ENCODE measurements at places on chromosomes 12 and 14.

GRCh38 chr14:71739273-71739990 lies 192.8 kb upstream of the RGS6 start:
- peak; percentile 45 for DNase-seq

DNA sequence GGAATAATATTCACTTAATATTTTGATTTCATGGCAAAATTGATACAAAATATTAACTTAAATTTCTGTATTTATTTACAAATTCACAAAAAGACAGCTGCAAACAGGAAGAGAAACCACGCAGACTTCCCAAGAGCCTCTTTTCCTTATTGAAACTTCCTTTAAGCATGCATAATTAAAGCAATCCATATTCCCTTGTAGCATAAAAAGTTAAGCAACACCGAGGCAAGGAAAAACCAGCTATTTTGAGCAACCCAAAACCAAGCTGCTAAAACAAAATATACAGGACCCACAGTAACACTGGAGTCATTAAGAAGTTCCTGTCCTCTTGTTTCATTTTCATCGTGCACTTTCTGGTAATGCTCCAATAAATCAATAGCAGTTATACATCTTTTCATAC lies 58.0 kb downstream of the EEA1 start:
- no peak for DNase-seq

- peak; percentile 64 for DNase-seq
Measured at GRCh38 chr12:107092669-107093416, 506 bp downstream of the CRY1 start.

DNA sequence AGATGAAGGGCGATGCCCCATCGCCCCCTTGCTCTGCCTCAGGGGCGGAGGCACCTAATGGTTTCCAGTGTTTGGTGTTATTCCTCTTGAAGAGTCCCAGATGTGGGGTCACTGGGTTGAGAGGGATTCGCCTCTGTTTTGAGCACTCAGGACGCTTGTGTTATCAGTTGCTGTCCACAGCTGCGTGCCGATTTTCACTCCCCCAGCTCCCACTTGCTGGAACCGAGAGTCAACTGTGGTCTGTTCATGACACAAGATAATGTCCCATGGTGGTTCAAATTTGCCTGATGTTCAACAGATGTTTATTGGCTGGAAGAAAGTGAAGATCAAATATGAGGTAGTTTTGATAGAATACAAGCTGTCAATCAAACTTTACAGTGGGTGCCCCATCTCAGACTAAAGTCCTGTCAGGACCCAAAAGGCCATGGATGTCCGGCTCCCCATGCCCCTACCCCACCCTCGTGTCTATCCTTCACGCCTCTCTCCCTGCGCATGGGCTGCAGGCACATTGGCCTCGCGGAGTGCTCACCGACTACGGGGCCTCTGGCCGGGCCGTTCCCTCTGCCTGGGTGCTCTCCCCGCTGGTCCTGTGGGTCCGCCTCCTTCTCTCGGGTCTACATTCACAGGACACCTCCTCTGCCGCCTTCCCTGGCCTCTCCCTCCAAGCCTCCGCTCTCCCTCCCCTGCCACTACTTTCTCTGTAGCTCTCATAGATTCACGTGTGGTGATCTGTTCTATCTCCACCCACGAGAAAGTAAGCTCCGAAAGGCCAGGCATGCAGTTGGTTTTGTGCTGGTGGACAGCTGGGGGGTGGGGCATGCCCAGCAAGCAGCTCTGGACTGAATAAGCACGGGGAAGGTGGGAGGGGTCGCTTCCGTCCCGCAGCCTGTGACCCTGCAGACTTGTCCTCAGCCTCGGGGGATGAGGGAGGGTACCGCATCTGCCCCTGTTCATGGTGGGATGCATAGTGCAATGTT lies 6.8 kb upstream of the TRAF3 start:
- DNase-seq, result no peak

- no peak for DNase-seq
Measured at GRCh38 chr12:43836475-43836989, 651 bp downstream of the TMEM117 start.

DNA sequence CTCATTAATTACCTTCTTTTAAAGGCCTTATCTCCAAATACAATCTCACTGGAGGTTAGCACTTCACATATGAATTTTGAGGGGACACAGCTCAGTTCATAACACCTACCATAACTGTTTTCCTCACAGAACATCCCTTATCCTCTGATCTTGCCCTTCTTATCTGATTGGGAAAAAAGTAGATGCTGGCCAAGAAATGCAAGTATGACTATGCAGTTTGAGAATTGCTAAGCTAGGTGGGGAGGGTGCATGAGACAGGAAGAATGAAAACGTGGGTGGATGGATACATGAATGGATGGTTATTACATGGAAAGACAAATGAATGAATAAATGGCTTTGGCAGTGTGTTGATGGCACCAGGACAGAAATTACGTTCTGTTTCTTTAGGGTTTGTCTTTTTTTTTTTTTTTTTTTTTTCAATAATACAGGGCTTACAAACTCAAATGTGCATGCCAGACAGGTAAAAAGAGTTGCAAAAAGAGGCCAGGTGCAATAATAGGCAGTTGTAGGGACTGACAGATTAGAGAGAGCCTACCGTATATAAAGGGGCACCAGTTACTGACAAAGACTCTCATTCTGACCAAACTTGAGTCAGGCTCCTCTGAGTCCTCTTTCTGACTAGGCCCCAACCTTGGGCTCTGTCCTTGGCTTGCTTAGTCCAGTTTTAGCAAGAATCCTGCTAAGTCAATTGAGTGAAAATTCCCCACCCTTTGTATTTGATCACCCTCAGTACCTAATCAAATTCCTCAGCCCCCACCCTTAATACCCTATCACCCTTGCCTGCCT lies 304.9 kb downstream of the ZFP36L1 start:
- no peak for DNase-seq

- DNase-seq, result no peak
Measured at GRCh38 chr14:47085678-47086077, 434.1 kb upstream of the RPL10L start.

- DNase-seq, result peak; percentile 6
Measured at GRCh38 chr14:88324491-88324890, 1.4 kb upstream of the KCNK10 start.

DNA sequence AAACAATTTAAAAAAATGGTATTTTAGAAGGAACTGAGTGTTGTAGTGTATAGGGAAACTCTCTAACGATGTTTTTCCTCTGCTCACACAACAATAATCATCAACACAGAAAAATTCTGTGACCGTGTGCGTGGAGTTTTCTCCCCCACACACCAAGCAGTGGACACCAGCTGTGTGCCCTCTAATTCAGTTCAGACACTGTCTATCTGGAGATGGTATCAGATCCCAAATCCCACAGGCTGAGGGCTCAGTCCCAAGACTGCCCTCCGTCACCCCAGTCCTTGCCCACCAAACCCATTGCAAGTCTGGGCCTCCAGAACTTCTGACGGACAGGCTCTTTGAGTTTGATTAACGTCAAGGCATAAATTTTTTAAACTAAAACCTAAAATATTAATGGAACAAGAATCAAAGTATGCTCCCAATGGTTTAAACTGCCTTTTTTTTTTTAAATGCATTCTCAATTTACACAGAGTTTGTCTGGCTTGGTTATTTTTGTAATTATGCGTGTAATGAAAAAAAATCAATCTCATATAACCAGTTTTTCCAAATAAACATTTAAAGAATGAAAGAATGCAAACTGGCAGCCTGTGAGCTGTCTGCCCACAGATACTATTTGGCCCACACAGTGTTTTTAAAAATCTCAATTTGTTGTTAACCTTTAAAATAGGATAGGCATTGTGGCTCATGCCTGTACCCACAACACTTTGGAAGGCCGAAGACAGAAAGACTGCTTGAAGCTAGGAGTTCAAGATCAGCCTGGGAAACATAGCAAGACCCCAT lies 19.2 kb downstream of the BLTP3B start:
- no peak for DNase-seq

DNA sequence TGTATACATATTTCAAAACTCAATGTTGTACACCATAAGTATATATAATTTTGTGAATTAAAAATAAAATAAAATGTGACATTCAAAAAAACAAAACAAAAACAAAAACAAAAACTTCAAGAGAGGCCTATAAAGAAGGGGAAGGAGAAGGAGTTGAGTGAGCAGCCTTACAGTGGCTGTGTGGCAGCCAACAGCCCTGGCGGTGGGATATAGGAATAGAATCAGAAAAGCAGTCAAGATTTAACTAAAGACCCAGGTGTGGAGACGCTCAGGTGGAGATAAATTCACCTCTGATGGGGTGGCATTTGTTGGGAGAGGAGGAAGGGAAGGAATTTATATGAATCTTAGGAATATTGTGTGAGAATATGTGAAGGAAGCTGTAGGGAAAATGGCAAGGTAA lies 41.8 kb upstream of the E2F7 start:
- peak; percentile 41 for DNase-seq

DNA sequence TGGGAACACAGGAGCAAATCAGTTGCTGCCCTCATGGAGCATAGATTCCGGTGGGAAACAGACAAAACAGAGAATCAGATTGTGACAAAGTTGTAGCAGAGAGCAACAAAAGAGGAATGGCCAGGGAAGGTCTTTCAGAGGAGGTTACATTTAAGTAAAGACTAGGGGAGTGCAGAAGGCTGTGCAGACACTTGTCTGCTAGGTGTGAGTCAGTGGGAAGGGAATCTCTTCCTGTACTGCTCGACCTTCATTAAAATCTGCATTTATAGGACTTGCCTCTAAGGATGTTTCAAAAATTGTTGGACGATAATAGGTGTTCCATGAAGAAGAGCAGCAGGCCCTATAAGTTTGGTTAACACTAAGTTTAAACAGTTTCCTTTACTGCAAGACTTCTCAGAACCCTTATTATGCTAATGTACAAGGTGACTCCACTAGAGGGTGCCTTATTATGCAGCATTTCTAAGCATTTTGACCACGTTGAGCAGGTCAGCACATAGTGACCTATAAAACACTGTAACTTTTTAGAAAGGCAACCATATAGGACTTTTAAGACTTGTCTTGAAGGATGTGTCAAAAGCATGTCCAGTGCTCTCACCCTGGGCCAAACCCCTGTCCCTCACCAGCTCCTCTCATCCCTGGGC lies 91.8 kb upstream of the RIC8B start:
- DNase-seq, result peak; percentile 8

GRCh38 chr14:24734917-24735500 lies 101.0 kb upstream of the GZMB start:
- DNase-seq, result peak; percentile 88

DNA sequence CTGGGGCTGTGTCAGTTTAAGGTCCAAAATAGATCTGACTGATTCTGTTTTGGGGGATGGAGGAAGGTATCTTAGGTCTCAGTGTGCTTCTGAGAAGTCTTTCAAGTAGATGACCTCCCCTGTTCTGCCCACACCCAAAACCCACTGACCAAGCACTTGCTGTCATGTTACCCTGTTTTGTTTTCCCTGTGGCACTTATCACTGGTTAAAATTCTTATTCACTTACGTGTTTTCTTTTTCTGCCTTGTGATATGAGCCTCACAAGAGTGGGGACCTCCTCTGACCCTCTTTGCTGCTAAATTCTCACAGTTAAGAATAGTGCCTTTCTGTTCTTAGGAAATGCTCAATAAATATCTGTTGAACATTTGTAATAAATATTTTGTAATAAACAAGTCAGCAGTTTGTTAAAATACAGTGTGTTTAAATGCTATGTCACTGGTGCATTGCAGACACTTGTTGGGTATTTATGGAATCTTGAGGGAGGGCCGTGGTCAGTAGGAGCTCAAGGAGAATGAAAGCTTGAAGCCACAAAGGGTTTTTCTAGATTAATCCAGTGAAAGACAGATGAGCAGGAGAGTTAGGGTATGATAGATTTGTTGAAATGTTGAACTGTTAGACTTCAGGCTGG lies 20.9 kb downstream of the PLEKHA5 start:
- DNase-seq, result no peak

- DNase-seq, result no peak
Measured at GRCh38 chr12:82565966-82566365, 120.7 kb upstream of the TMTC2 start.

GRCh38 chr12:57985685-57986084 lies 44.3 kb downstream of the ATP23 start:
- no peak for DNase-seq

DNA sequence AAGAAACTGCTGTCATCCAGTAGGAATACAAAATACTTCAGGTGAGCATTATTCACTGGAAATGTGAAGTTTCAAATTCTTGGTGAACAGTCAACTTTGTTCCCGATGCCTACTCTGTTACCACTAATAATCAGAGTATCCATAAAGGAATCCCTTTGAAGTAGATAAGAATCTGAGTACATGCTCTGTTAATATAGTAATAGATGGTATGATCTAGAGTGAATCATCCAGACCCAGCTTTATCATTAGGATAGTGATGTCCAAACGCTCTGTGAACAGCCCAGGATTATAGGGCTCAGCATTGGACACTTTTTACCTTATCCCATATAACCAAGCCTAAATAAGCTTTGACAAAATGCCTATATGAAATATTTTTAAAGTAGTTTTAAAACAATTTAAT lies 33.3 kb downstream of the PPP2R3C start:
- no peak for DNase-seq

- peak; percentile 67 for DNase-seq
Measured at GRCh38 chr14:28975084-28975483, 208.5 kb downstream of the FOXG1 start.

- no peak for DNase-seq
Measured at GRCh38 chr12:71790331-71790730, 35.7 kb downstream of the RAB21 start.

GRCh38 chr12:47504775-47505446 lies 200.9 kb downstream of the RPAP3 start:
- DNase-seq, result no peak

DNA sequence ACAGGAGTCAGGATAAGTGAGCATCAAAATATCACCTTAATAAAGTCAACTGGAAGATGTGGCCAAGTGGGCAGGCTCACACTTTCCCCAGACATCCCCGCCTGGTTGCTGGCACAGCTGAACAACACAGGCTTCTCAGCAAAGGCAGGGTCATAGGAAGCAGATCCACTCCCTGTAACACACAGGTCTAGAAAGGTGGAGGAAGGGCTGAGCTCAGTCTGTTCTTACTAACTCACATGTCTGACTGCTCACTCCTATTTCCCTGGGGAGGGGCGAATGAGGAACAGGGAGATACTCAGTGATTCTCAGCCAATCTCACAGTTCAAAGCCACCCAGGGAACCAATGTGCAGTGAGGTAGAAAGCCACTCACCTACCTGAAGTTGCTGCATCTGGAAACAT lies 45.0 kb upstream of the AMN1 start:
- DNase-seq, result no peak

- peak; percentile 27 for DNase-seq
Measured at GRCh38 chr12:1474041-1474573, 120.3 kb downstream of the FBXL14 start.

- peak; percentile 86 for DNase-seq
Measured at GRCh38 chr12:121334513-121335343, 17.5 kb downstream of the ANAPC5 start.

DNA sequence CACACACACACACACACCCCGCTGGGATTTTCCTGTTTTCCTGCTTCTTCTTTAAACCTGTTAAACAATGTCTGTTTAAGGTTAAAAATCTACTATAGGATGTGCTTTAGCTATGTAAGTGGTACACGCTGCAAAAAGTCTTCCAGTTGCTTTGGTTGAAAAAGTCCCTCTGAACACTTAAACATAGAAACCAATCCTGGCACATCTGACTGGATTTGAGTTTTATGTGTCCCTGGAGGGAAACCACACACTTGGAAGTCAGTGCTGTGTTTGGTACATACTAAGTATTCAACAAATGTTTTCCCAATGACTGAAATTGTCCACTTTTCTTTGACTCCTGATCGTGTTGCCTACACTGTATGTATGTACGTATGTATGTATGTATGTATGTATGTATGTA lies 22.0 kb downstream of the CFL2 start:
- DNase-seq, result no peak

GRCh38 chr14:95500772-95501401 lies 15.6 kb downstream of the SYNE3 start:
- DNase-seq, result no peak

Measured in GM23338 (cell line).